ENCODE measurements at places on chromosomes 7 and 10.

- DNase-seq, result no peak
These were observed 162.5 kb upstream of the TRIM24 start for GRCh38 chr7:138297526-138297925.

DNA sequence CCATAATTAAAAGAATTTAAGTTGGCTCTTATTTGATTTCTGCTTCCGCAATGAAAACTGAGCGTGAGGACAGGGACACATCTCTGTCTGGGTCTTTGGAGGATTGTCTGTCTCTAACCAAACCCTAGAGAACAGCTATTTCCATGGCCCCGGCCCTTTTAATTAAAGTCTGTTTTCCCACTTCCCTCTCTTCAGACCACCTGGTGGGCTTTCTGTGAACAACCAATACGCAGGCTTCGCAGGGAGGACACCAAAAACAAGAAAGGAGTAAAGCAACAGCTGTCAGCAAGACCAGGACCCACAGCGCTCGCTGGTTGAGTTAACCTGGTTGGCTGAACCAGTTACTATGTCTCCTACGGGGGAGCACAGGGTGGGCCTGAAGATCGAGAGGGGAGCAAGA lies 217.1 kb upstream of the FRMD4A start:
- DNase-seq, result no peak

DNA sequence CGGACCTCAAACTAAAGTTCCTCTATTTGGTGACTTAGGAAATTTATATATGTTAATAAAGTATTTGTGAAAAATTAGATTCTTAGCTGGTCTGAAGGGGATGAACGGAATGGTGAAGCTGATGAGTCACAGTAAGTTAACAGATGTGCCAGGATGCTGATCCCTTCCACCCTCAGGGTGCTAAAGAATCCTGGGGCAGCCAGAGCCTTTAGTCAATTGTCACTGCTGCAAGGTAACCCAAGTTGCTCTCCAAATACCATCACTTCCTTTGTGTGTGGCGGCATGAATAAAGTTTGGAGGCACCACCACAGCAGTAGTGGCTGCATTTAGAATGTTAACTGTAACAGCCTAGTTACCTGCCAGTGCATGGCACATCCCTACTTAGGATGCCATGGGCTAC lies 222.6 kb upstream of the PPP1R3A start:
- DNase-seq, result no peak

DNA sequence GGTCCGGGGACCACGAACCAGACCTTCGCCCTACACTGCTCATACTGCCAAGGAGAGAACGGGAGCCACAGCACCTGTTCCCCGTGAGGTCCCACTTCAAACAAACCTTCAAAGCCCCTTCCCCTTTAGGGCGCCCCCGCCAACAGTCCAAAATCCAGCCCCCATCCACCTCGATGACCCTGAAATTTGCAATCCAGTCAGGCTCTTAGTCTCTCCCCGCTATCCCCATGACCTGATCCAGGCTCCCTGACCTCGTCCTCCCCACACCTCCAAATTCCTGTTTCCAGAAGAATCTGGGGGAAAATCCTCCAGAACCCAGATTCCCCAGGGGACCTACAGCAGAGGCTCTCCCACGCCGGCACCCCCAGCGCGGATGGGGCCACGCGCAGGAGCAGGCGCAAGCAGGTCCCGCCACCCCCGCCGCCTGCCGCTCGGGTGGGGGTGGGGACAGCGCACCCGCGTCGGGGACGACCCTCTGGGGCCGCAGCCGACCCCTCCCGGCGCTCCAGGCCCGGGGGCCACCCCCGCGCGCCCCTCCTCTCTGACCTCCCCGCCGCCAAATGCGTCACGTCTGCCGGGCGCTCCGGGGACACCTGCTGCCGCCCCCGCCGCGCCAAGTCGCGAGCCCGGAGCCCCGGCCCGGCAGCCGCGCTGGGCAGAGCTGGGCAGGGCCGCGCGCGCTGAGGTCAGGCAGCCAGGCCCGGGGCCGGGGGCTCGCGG lies 753 bp downstream of the CAMK2B start:
- DNase-seq, result no peak

DNA sequence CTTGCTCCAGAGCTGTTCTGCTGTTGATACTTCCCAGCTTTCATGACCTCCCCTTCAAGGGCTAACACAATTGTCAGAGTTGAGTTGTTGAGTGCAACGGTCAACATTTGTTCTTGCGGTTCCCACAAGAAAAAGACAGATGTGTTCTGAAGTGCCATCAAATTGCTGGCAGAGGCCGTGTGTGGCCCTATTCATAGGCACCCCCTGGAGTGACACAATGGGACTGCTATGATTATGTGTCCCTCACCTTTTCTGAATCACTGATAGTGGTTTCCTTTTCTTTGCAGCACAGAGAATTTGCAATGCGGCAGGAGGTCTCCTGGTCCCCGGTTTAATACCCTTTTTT lies 5.8 kb upstream of the IGFBP1 start:
- DNase-seq, result peak; percentile 60

DNA sequence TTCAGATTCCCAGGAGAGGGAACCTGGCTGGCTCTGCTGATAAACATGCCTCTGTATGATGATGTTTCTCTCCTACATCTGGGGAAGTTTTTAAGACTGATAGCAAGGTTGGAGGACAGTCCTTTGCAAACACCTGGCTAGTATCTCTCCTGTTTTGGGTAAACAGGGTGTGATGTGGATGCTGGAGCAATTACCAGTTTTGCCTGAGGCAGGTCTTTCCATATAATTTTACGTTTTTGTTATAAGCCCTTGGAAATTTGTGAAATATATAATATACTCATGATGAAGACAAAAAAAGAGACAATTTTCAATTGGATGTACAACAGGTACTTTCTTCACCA lies 138.6 kb downstream of the ADAM22 start:
- no peak for DNase-seq

- no peak for DNase-seq
These were observed 239.6 kb downstream of the TRIL start for GRCh38 chr7:28718545-28718944.

- no peak for DNase-seq
These were observed 128.8 kb downstream of the TEX36 start for GRCh38 chr10:125554016-125554703.

All from NCI-H187 (cell line).